ENCODE measurements at places on chromosomes 12 and 14. TPM values are rescaled to one million over a fixed set of nuclear protein-coding genes. Genes with fewer than 3 reads are reported as not detected.
A peak's percentile ranks its signal among the peaks of the same experiment; 100 is the strongest.

DNA sequence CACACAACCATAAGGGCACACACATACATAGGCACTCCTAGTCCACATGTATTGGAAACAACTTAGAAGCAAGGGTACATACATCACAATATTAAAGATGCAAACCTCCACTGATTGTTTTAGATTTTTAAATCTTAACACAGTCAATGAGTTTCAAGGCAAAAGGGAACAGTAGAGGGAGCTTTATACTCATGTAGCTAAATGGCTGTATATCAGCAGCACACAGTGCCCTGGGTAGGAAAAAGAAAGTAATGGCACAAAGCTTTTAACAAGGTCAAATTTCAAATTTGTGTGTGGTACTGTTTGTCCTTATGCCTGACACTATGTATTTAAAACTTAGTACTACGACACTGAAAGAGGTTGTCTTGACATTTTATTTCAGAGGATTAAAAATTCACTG, 262.0 kb downstream of the MED13L start:
- no peak for DNase-seq

The NELL2 gene
- total RNA-seq = 1.9 TPM

- DNase-seq = no peak
These were observed 89.3 kb downstream of the SPTSSA start for GRCh38 chr14:34372786-34373185.

DNA sequence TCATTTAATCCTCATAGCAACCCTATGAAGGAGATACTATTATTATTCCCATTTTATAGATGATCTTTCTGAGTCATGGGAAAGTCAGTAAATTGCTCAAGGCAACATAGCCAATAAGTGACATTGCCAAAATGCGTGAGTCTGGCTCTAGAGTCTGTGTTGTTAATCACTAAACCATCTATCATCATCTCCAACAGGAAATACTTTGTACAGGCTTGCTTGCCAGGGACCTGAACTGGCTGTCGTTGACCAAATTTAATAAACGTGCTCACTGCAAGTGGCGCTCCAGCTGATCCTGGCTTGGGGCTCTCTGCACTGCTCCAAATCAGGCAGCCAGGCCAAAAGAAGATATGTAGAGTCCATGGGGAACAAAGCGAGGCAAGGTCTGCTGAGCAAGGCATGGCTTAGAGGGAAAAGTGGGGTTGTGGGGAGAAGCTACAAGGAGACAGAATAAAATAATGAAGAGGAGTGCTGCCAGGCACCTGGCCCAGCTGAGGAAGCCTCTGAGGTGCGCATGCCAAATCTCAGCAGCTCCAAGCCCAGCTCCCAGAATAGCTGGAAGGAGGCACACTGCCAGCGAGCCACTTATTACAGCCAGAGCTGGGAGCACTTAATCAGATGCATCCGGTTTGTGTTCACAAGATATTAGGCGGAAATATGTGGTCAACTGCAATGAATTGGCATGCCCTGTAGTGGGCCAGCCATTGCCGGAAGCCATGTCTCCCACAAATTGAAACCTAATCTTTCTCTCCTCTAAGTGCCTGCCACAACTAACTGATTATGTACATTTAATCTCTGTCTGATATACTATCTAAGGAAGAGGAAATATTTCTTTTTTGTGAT, 43.3 kb upstream of the PTPRO start:
- peak; percentile 94 for DNase-seq

DNA sequence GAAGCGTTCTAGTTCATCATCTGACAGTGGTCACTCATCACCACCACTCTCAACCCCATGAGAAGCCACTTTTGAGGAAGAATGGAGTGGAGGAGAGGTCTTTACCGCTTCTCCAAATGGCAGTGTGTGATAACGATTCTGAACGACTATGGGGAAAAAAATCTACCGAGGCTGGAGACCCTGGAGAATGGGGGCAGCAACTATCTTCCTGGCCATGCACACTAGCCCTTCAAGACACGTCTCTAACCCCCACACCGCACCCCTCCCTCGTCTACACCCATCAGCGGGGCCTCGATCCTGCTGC, 365 bp downstream of the ING4 start:
- no peak for DNase-seq

DNA sequence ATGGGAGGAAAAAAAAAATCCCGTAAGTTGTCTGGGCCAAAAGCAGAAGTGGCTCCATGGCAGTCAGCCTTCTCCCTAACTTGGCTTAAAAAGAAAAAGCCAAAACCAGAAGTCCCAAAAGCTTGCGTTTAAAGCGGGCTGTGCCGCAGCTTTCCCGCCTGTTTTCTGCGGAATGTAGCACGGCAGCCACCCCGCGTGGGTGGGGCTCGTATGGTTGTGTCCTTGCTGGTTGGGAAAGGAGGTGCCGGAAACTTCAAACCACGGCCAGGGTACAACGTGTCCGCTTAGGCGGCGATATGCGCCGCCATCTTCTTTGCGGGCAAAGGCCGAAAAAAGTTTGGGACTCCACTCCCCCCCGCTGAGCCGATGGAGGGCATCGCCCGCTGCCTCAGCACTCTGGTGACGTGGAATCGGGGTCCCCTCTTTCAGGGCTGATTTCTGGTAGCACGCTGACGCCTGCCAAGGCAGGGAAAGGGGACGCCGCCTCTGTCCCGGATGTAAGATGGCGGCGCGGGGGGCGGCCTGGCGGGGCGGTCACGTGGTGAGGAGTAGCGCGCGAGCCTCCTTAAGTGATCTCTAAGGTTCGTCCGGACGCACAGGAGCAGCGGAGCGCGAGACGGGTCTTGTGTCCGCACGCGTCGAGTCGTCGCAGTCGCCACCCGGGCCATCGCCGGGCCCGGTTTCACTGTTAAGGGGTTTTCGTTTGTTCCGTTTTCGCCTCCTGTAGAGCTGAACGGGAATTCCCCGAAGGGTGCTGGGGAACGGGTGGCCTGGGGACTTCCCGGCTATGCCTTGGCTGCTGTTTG, 135.8 kb downstream of the MON2 start:
- peak; percentile 96 for DNase-seq
